ENCODE measurements at places on chromosomes 3 and 15. TPM values are rescaled to one million over a fixed set of nuclear protein-coding genes. Genes with fewer than 3 reads are reported as not detected.

GRCh38 chr3:38117163-38117716 lies 19.7 kb downstream of the ACAA1 start:
- DNase-seq, result no peak

DNA sequence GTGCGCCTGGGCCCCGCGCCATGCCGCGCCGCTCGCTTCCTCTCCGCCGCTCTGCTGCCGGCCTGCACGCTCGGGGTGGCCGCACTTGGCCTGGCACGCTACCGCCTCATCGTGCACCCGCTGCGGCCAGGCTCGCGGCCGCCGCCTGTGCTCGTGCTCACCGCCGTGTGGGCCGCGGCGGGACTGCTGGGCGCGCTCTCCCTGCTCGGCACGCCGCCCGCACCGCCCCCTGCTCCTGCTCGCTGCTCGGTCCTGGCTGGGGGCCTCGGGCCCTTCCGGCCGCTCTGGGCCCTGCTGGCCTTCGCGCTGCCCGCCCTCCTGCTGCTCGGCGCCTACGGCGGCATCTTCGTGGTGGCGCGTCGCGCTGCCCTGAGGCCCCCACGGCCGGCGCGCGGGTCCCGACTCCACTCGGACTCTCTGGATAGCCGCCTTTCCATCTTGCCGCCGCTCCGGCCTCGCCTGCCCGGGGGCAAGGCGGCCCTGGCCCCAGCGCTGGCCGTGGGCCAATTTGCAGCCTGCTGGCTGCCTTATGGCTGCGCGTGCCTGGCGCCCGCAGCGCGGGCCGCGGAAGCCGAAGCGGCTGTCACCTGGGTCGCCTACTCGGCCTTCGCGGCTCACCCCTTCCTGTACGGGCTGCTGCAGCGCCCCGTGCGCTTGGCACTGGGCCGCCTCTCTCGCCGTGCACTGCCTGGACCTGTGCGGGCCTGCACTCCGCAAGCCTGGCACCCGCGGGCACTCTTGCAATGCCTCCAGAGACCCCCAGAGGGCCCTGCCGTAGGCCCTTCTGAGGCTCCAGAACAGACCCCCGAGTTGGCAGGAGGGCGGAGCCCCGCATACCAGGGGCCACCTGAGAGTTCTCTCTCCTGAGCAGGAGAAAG lies 951 bp downstream of the GPR62 start:
- DNase-seq, result no peak

- DNase-seq, result peak; percentile 41
These were observed 46.7 kb upstream of the BCHE start for GRCh38 chr3:165883863-165884478.

DNA sequence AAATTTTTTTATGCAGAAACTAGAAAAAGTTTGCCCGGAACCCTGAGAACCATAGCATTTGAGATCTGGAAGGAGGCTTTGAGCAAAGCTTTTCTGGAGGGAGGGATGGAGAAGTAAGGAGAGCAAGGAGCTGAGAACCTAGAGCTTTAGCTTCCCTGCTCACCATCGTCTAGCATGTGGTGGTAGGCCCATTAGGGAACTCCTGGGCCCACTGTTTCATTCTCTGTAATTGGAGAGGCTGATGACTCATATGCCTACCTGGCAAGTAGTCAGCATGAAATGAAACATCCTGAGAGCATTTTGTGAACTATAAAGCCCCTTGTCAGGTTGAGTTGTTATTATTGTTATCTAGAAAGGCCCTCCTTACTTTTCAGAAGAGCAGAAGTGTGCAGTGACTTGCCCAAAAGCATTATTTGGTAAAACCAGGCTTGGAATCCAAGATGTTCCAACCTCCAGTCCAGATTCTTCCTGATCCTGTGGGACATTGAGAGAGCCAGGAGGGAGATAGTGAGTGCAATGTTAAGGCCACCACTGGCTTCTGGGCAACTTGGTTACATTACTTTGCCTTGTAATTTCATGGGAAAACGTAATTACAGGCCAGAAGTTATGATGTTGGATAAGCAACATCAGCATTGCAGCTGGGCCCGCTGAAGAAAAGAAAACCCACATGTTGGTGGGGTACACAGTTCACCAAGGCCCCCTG lies 104.5 kb upstream of the BFSP2 start:
- DNase-seq, result peak; percentile 65

Gene RBP2
- total RNA-seq, result not detected

Gene CGNL1
- total RNA-seq, result 0.43 TPM

GRCh38 chr3:139477710-139478640 lies 1.7 kb upstream of the RBP2 start:
- DNase-seq, result no peak

- no peak for DNase-seq
These were observed 41.4 kb downstream of the EOMES start for GRCh38 chr3:27680517-27681246.

Gene APH1B
- 20.7 TPM for total RNA-seq

Gene DPPA2
- not detected for total RNA-seq

DNA sequence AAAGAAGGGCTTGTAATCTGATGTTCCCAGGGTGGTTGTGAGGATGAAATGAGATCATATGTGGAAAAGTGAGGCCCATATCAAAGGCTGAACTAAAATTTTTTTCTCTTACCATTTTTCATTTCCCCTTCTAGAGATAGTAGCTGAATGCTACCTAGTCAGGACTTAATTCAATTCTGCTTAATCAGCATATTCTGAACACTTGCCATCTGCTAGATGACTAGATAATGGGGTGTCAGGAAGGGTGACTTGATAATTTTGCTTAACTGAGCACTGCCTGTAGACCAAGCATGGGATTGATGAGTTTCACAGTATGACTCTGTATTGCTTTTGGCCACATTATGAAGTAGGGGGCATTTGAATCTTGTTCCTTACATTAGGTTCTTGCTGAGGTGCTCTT lies 136.2 kb downstream of the CHST2 start:
- no peak for DNase-seq

- DNase-seq, result no peak
These were observed 218.5 kb downstream of the ITPR1 start for GRCh38 chr3:4711680-4711992.

Gene RNF111
- total RNA-seq, result 12.4 TPM

DNA sequence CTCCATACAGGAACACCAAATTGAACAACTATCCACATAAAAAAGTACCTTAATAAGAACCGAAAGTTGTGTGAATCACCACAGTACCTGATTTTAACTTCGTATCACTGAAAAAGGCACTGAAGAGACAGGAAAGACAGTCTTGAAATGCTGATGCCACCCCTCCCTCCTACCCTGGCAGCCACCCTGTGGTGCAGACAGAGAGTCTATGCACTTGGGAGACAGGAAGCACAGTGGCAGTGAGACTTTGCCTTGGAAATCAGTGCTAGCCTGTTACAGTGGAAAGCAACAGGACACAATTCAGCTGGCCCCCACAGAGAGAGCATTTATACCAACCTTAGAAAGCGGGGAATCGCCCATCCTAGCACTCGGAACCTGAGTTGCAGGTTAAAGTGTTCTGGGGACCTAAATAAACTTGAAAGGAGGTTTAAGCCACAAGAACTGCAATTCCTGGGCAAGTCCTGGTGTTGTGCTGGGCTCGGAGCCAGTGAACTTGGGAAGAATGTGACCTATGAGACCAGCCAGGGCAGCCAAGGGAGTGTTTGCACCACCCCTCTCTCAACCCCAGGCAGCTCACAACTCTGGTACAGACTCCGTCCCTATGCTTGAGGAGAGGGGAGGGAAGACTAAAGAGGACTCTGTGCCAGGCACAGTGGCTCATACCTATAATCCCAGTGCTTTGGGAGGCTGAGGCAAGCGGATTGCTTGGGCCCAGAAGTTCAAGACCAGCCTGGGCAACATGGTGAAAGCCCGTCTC lies 240.1 kb downstream of the ISL2 start:
- peak; percentile 22 for DNase-seq

GRCh38 chr3:5197022-5197421 lies 9.5 kb downstream of the EDEM1 start:
- no peak for DNase-seq

All from H4 (cell line).